ENCODE measurements at places on chromosomes 4 and X.

GRCh38 chr4:89755220-89755619, 81.7 kb downstream of the SNCA start:
- DNase-seq = no peak

- DNase-seq = no peak
These were observed 80.1 kb downstream of the ANKRD50 start for GRCh38 chr4:124632439-124632838.

DNA sequence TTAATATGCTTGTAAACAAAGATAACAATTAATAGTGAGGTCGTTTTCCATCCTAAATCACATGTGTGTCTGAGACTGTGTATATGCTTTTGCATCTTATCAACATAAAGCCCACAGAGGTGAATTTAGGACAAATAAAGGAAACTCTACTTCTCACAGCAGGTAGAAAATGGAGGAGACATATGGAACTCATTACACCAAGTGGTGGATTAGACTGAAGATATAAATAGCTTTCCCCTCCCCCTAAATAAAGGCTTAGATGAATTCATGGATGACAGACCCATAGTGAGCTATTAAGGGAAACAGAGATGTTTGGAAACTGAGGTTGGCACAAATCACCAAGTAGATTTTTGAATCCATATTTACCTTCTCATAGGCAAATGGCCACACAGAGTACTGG, 79.7 kb downstream of the GRIA3 start:
- no peak for DNase-seq

GRCh38 chr4:43846111-43846587, 602.5 kb downstream of the KCTD8 start:
- DNase-seq = no peak

DNA sequence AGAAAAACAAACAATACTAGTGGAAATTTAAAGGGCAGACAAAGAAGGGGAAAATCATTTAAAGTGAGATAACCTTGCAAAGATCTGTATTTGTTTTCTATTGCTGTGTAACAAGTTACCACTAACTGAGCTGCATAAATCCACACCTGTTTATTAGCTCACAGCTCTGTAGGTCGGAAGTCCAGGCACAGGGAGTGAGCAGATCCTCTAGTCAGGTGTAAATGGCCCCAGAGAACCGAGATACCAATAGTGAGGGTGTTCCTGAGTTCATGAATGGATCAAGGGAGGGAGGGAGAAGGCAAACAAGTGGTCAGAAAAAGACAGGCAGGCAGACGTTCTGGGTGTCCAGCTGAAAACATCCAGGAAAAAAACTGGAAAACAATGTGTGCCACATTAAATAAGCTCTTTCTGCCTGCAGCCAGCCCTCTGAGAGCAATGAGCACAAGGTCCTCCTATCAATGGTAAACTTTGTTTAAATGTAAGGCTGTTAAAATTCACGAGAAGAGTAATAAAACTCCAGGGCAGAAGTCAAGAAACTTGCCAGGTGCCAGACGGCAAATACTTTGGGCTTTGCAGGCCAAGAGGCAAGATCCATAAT, 25.0 kb downstream of the ADGRA3 start:
- no peak for DNase-seq

- no peak for DNase-seq
These were observed 512.3 kb downstream of the CFAP47 start for GRCh38 chrX:36431819-36432218.

GRCh38 chr4:102663073-102663472, 97.7 kb downstream of the MANBA start:
- no peak for DNase-seq
